ENCODE measurements at places on chromosomes 5 and 9.

DNA sequence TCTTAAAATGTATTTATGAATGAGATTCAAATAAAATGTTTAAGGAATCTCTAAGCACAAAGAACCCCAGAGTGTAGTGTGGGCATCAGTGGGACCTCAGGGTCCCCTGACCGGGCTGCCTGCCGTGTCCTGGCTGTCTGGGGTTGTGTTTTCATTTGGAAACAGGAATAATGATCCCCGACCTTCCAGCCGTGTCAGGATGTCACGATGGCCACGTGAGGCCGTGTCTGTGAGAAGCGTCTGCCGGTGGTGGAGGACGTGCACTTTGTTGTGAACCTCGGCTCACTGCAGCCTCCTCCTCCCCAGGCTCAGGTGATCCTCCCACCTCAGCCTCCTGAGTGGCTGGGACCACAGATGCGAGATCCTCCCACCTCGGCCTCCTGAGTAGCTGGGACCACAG, 4.3 kb downstream of the TRAF2 start:
- DNase-seq: no peak

- peak; percentile 14 for DNase-seq
Measured at GRCh38 chr9:33264003-33264472, 470 bp downstream of the BAG1 start.

- no peak for DNase-seq
Measured at GRCh38 chr5:108201721-108202120, 180.2 kb downstream of the FBXL17 start.

DNA sequence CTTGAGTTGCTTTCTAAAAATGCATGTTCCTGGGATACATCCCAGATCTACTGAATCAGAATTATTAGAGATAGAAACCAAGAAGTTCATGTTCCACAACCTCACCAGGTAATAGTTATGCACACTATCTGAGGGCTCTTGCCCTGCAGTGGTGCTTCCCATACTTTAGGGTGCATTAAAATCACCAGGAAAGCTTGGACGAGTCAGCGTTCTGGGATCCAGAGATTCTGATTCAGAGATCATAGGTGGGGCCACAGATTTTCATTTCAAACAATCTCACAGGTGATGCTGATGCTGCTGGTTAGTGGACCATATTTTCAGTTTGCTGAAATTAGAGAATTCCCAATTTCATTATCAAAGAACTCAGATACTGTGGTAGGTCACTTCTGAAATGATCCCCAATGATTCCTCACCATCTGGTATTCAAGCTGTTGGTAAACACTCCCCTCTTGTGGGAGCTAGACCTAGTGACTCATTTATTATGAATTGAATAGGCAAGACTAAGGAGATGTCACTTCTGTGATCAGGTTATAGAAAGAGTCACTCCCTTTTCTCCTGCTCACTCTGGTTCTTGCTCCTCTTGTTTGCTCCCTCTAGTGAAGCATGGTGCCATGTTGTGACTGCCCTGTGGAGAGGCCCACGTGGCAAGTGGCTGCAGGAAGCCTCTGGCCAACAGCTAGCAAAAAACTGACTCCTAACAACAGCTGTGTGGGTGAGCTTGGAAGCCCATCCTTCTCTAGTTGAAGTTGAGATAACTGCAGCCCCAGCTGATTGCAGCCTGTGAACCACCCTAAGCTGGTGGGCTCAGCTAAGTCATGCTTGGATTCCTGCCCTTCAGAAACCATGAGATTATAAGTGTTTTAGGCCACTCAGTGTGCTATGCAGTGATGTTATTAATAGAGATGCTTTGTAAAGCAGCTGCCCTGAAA, 59.8 kb downstream of the SH3TC2 start:
- no peak for DNase-seq

GRCh38 chr9:104833696-104834095, 69.8 kb downstream of the NIPSNAP3B start:
- DNase-seq: no peak

- DNase-seq: no peak
Measured at GRCh38 chr5:51632793-51633192, 249.5 kb downstream of the ISL1 start.

GRCh38 chr5:148794275-148794674, 32.1 kb upstream of the ADRB2 start:
- no peak for DNase-seq

DNA sequence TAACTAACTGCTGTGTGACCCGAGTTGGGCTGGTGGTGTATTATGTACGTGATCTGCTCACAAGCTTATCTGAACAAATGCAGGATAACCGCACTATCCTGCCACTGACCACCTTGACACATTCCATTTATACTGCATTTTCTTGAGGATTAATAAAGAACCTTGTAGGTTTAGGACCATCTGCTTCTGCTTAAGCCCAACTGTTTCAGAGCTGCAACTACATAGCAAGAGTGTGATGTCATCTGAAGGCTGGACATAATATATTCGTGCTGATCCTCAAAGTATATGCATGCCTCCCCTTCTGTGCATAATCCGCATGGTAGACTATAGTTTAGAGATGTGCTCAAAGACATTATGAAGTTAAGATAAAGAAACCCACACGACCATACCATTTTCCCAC, 435.9 kb downstream of the BNC2 start:
- no peak for DNase-seq

DNA sequence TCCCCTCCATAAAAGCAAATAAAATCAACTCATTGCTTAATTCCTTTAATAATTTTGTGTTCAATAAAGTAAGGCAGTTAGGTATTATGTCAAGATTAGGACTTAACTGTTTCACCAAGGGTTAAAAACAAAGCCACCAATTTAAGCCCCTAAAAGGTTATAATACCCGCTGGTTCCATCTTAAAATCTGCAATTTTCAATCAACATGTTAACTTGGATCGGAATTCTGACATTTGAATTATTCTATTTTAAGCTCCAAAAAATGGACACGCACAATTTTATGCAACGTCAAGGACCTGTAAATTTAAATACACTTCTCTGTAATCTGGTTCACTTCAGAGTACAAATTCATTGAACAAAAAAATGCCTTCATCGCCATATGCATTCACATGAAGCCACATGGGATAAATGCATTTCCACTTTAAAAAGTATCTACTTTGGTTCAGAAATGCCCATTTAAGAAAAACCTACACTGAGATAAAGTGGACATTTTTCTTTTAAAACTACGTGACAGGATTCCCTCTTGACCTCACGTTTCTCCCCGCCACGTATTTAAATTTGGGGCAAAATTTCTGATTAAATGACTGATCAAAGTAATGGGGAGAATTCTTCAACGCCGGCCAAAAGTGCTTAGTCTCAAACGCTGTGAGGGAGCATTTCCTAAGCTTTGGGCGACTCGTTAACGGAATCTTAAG, 721 bp downstream of the GIN1 start:
- no peak for DNase-seq

- DNase-seq: no peak
Measured at GRCh38 chr5:178370102-178370501, 137.5 kb upstream of the PHYKPL start.

DNA sequence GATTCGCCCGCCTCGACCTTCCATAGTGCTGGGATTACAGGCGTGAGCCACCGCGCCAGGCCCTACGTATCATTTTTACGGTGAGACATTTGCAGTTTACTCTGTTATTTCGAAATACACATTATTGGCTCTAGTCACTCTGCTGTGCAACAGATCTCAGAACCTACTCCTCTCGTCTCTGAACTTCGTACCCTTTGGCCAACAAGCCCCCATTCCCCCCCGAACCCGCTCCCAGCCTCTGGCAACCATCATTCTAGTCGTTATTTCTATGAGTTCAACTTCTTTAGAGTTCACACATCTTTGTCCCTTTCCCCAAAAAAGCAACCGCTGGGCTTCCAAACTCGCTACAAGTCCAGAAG, 735 bp downstream of the PTGR1 start:
- DNase-seq: no peak

DNA sequence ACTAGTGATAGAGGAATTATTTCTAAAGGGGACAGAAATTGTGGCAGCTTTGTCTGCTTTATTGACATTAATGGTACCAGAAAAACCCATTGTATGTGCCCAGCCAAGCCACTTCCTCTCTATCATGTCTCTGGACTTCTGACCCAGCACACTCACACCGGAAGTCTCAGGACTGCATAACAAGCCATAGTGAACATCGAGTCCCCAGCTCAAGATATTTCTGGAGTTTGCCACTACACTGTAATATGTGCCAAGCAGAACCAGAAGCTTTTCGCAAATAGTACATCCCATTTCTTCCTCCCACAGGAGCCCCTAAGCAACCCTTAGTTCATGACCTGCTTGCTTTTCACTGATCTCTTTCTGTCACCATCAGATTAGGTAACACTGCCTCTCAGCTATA, 187.4 kb upstream of the GHR start:
- no peak for DNase-seq

GRCh38 chr9:137744632-137745183, 125.9 kb downstream of the EHMT1 start:
- no peak for DNase-seq

DNA sequence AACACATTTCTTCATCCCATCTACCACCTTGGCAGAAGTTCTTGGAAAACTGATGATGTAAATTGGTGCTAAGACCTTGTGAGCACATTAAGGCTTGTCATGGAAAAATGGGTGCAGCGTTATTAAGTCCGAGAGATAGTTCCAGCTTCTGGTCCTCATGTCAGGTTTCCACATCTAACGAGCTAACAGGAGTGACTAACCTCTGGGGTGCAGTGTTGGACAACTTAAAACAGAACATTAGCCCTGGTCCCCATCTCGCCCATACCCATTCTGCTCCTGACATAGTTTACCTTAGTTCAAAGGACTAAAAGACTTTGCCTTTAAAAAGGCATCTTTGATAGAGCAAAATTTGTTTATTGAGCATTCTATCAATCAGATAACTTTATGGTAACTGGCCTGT, 128.0 kb downstream of the SLC1A3 start:
- no peak for DNase-seq

DNA sequence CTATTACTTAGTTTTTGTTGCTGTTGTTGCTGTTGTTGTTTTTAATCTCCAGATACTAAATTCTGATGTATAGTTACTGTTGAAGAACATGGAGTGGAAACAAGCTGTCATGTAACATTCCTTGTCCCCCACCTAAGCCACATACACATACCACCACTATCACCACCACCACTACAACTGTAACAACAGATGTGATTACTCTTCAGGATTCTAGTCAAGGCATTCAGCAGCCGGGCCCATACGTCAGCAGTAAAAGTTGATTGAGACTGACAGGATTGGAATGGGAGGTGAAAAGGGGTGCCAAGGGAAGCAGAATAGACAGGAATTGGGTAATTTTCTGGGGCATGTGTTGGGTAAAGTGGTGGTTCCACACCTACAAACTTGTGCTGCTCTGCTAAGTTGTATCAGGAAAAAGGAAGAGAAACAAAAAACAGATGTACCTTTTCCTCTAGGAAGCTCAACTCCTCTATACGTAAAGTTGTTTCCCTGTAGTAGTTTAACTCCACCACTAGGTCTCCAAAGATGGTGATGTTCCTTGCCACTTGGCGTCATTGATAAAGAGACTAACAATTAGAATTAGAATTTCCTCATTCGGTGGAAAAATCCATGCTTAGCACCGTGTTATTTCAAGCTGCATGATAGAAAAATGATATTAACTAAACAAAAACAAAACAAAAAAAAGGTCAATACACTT, 138.6 kb downstream of the ARRDC3 start:
- no peak for DNase-seq

DNA sequence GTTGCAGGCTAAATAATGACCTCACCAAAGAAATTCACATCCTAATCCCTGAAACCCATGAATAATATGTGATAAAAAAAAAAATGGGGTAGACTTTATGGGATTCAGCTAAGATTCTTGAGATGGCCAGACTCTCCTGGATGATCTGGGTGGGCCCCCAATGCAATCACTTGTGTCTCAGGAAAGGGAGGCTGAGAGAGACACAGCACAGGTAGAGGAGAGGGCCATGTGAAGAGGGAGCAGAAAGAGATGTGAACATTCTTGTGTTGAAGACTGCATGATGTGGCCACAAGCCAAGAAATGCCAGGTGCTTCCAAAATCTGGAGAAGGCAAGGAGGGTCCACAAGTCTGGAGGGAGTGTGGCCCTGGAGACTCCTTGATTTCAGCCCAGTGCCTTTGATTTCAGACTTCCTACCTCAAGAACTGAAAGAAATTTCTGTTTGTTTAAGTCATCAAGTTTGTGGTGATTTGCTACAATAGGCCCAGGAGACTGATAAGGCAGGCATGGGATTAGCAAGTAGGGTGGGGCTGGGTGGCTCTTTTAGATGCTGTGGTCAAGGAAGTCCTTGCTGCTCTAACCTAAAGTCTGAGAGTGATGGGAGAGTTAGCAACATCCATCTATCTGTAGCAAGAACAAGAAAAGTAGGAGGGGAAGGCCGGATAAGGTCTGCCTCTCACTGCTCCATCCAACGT, 86.6 kb upstream of the FAM120A start:
- no peak for DNase-seq

GRCh38 chr5:149616727-149617285, 35.5 kb downstream of the ARHGEF37 start:
- DNase-seq: no peak

DNA sequence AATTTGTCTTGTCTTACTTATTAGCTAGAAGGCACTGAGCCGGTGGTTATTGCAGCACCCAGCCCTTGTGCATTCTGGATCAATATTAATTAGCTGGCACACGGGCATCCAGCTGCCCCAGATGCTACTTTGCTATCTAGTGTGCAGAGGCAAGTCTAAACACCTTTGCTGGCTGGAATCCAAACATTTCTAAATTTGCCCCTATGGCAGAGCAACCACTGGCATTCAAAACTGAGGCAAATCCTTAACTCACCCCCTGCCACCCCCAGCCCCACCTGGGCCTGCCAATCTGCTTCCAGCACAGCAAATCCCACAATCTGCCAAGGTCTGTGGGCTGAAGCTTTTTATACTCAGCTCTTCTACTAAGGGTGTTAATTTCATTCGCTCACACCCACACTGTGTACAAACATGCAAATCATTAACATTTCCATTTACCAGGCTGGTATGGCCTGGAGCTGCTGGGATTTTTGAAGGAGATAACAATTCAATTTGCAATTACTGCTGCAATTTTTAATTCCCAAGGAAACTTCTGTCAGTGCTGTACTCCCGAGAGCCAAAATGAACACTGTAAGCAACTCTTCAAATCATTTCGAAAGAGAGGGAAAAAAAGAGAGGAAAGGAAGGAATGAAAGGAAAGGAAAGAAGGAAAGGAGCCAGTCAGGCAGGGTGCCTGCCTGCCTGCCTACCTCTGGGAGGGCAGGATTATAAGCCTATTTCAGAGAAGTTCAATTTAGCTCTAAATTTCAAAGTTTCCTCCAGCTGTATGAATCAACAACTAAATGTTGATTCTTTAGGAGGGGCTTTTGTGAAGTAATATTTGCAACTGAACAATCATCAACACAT, 35.5 kb downstream of the RAPGEF1 start:
- DNase-seq: no peak

GRCh38 chr5:42779083-42779482, 22.5 kb downstream of the CCDC152 start:
- DNase-seq: no peak

DNA sequence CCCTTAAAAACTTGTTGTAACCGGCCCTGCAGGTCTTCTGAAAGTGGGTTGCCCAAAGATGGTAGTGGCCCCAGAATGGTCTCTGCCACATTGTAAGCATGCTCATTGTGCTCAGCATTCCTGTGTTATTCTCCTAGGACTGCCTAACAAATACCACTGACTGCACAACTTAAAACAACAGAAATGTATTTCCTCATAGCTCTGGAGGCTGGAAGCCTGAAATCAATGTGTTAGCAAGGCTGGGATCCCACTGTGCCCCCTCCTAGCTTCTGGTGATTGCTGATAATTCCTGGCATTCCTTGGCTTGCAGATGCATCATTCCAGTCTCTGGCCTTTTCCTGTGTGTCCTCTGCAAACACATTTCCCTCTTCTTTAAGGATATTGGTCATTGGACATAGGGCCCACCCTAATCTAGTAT, 3.4 kb upstream of the GCNT4 start:
- no peak for DNase-seq

Data from CD4-positive, alpha-beta T cell treated with Interleukin-6 at 100 ng/mL for 8 hours (primary cell).